ENCODE measurements at places on chromosomes 2 and 18. TPM values are rescaled to one million over a fixed set of nuclear protein-coding genes. Genes with fewer than 3 reads are reported as not detected.

- no peaks in the 10 kb centered on the region for H3K36me3 ChIP-seq
- no peak for DNase-seq
- H3K27ac ChIP-seq, result no peak overlapping the region
- no peak overlapping the region for H3K4me3 ChIP-seq
These were observed 48.6 kb downstream of the GALNT14 start for GRCh38 chr2:31089645-31090044.

DNA sequence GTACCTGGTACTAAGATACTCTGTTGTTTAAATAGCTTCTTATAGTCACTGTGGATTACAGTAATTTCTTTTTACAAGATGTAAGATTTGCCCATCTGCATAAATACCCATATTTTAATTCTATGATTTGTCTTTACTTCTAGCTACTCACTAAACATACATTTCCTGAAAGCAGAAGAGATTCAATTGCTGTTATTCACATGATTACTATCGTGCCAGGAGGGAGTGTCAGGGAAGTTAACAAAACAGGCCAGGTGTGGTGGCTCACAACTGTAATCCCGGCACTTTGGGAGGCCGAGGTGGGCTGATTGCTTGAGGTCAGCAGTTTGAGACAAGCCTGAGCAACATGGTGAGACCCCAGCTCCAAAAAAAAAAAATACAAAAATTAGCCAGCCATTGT lies 33.8 kb downstream of the PRKCE start:
- no peak overlapping the region for H3K27ac ChIP-seq
- no peaks in the 10 kb centered on the region for H3K4me1 ChIP-seq
- no peak overlapping the region for H3K4me3 ChIP-seq
- DNase-seq, result no peak

GRCh38 chr18:26696786-26697185 lies 148.4 kb upstream of the KCTD1 start:
- DNase-seq, result no peak
- H3K27ac ChIP-seq, result no peak overlapping the region
- no peak overlapping the region for H3K4me3 ChIP-seq
- no peaks in the 10 kb centered on the region for H3K4me1 ChIP-seq
- H3K36me3 ChIP-seq, result no peaks in the 10 kb centered on the region
- H3K27me3 ChIP-seq, result no peaks in the 10 kb centered on the region

POTEI gene
- not detected for total RNA-seq

DNA sequence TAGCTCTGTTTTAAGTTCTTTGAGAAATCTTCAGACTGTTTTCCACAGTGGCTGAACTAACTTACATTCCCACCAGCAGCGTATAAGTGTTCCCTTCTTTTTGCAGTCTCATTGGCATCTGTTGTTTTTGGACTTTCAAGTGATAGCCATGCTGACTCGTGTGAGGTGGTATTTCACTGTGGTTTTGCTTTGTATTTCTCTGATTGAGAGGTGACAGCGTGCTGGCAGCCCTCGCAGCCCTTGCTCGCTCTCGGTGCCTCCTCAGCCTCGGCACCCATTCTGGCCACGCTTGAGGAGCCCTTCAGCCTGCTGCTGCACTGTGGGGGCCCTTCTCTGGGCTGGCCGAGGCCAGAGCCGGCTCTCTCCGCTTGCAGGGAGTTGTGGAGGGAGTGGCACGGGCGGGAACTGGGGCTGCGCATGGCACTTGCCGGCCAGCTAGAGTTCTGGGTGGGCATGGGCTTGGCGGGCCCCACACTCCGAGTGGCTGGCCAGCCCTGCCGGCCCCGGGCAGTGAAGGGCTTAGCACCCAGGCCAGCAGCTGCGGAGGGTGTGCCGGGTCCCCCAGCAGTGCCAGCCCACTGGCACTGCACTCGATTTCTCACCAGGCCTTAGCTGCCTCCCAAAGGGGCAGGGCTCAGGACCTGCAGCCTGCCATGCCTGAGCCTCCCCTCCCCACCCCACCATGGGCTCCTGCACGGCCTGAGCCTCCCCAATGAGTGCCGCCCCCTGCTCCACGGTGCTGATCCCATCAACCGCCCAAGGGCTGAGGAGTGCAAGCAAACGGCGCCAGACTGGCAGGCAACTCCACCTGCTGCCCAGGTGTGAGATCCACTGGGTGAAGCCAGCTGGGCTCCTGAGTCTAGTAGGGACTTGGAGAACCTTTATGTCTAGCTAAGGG lies 151.8 kb downstream of the IRS1 start:
- no peaks in the 10 kb centered on the region for H3K27me3 ChIP-seq
- H3K4me3 ChIP-seq, result no peak overlapping the region
- H3K36me3 ChIP-seq, result no peaks in the 10 kb centered on the region
- DNase-seq, result no peak
- H3K27ac ChIP-seq, result no peak overlapping the region

DNA sequence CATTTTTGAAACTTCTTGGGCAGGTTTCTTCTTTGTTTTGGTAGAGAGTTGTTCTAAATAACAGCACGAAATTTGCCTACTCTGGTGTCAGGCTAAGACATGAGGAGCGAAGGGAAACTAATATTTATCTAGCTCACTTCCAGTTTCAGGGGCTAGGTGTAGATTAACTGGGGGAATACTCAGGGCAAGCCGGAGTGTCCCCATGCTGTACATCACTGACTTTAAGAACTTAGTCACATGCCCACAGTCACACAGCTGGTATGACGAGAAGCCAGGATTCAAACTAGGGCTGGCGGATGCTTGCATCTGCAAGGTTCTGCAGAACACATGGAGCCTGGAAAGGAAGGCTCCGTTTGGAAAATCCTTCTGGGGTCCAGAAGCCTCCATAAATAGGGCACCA lies 133.3 kb downstream of the ALPK2 start:
- no peaks in the 10 kb centered on the region for H3K4me1 ChIP-seq
- H3K27me3 ChIP-seq, result no peaks in the 10 kb centered on the region
- no peak for DNase-seq

GRCh38 chr2:184598316-184599053 lies at the start of gene ZNF804A:
ZNF804A (plus strand) TSS chr2:184598529; CDS start chr2:184598960, 431 bp downstream.
- DNase-seq, result peak; percentile 44
- peak within 1 kb of the TSS; percentile 46 for H3K4me3 ChIP-seq
- H3K27ac ChIP-seq, result peak within 1 kb of the TSS; percentile 66
- no peaks in the 10 kb centered on the region for H3K27me3 ChIP-seq

GRCh38 chr18:29164993-29165599 lies 988.2 kb upstream of the CDH2 start:
- H3K27ac ChIP-seq, result no peak overlapping the region
- no peaks in the 10 kb centered on the region for H3K27me3 ChIP-seq
- no peaks in the 10 kb centered on the region for H3K36me3 ChIP-seq
- DNase-seq, result no peak
- H3K4me1 ChIP-seq, result no peaks in the 10 kb centered on the region
- no peak overlapping the region for H3K4me3 ChIP-seq

SCYGR4 gene
- not detected for total RNA-seq

KDM3A gene
- 11.2 TPM for total RNA-seq

CFC1 gene
- not detected for total RNA-seq

- peaks cover 15% of the 10 kb centered on the region for H3K27me3 ChIP-seq
- no peaks in the 10 kb centered on the region for H3K36me3 ChIP-seq
- H3K4me1 ChIP-seq, result peaks cover 13% of the 10 kb centered on the region
- H3K27ac ChIP-seq, result no peak overlapping the region
- no peak for DNase-seq
- H3K4me3 ChIP-seq, result no peak overlapping the region
These were observed 2.1 kb downstream of the RPRM start for GRCh38 chr2:153476491-153476815.

SKA1 gene
- 0.08 TPM for total RNA-seq

GRCh38 chr18:68847219-68847837 lies 49.4 kb downstream of the CCDC102B start:
- H3K36me3 ChIP-seq, result no peaks in the 10 kb centered on the region
- H3K27ac ChIP-seq, result no peak overlapping the region
- H3K4me1 ChIP-seq, result no peaks in the 10 kb centered on the region
- no peak for DNase-seq

DNA sequence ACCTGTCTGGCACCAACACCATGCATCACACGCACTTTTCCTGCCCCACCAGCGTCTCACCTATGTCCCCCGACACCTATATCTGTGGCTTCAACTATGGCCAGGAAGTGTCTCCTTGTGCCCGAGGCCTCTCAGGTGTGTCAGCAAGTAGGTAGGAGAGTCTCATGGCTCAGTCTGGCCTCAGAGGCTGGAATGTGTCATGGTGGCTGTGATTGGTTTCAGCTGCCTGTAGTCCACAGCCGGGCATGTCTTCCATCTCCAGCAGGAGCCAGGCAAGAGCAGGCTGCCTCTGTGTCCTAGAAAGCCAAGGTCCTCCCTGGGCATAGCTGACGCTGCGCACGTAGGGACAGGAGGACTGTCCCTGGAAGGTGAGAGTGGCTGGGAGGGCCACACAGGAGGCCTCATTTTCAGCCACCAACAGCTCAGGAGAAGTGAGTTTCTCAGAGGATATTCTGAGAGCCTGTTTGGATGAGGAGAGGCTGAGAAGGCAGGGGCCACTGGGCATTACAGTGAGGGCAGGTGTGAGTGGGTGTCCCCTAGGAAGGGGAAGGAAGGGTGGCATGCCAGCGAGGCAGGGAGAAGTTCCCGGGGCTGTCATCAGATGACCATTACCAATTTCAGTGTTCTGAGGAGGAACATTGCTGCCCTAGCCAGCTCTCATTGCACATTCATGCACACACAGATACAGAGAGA lies 47.2 kb downstream of the SDC1 start:
- no peaks in the 10 kb centered on the region for H3K36me3 ChIP-seq
- H3K27me3 ChIP-seq, result no peaks in the 10 kb centered on the region
- H3K27ac ChIP-seq, result no peak overlapping the region
- no peak for DNase-seq
- H3K4me1 ChIP-seq, result peaks cover 37% of the 10 kb centered on the region
- no peak overlapping the region for H3K4me3 ChIP-seq

DNA sequence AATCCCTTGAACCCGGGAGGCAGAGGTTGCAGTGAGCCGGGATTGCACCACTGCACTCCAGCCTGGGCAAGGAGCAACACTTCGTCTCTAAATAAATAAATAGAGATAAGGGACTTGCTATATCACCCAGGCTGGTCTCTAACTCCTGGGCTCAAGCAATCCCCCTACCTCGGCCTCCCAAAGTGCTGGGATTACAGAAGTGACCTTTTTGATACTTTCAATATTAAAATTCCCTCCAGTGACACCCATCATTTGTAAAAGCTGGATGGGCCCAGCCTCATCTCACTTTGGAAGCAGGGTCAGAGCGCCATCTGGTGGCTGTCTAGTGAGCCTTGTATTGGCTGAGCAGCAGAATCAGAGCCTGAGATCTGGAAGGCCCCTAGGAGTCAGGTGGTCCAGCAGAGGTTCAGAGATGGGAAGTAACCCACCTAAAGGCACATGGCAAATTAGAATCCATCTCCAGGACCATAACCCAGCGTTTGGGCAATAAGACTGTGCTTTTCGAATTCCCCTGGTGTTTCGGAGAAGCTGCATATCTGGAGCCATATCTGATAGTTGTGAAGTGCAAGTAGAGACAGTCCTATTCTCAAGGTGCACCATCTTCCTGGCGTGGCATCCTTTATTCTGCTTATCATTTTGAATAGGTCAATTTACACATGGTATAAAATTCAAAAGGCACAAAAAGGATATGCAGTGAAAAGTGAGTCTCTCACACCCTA lies 18.3 kb upstream of the SLC35F6 start:
- no peak overlapping the region for H3K4me3 ChIP-seq
- peak; percentile 85 for DNase-seq
- H3K4me1 ChIP-seq, result no peaks in the 10 kb centered on the region
- H3K27ac ChIP-seq, result no peak overlapping the region
- no peaks in the 10 kb centered on the region for H3K36me3 ChIP-seq
- no peaks in the 10 kb centered on the region for H3K27me3 ChIP-seq

DNA sequence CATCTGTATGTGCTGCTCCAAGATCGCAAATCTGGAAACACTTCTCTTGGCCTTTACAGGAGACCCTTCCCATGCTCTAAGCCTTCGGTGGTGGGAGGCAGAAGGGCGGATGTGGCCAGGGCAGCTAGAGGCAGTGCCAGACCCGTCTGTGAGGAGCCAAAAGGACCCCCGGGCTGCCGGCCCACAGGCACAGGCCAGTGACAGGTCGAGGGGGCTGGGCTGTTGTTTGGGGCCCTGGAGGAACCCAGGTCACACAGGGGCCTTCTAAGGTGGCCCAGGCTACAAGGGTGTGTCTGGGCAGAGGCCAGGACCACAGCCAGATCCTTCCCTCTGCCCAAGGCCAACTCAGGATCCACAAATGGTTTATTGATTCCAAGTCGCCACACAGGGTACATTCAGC lies 49.4 kb downstream of the SLC66A2 start:
- DNase-seq, result no peak
- no peak overlapping the region for H3K27ac ChIP-seq
- no peaks in the 10 kb centered on the region for H3K4me1 ChIP-seq
- H3K27me3 ChIP-seq, result no peaks in the 10 kb centered on the region
- no peak overlapping the region for H3K4me3 ChIP-seq
- peaks cover 7% of the 10 kb centered on the region for H3K36me3 ChIP-seq

MAPK4 gene
- under 0.01 TPM for total RNA-seq

VAPA gene
- 114 TPM for total RNA-seq

- no peak for DNase-seq
- no peak overlapping the region for H3K27ac ChIP-seq
- H3K4me3 ChIP-seq, result no peak overlapping the region
- H3K36me3 ChIP-seq, result no peaks in the 10 kb centered on the region
- H3K4me1 ChIP-seq, result no peaks in the 10 kb centered on the region
These were observed 1104.2 kb downstream of the BCL11A start for GRCh38 chr2:59449274-59449673.

- no peak overlapping the region for H3K4me3 ChIP-seq
- no peak overlapping the region for H3K27ac ChIP-seq
- H3K27me3 ChIP-seq, result no peaks in the 10 kb centered on the region
- no peaks in the 10 kb centered on the region for H3K36me3 ChIP-seq
- no peaks in the 10 kb centered on the region for H3K4me1 ChIP-seq
These were observed 64.6 kb downstream of the TGIF1 start for GRCh38 chr18:3514312-3515216.

RNU2-63P gene
- total RNA-seq, result not detected

MYO5B gene
- 5.4 TPM for total RNA-seq

GRCh38 chr2:47196499-47196898 lies 41.4 kb upstream of the STPG4 start:
- H3K27ac ChIP-seq, result no peak overlapping the region
- DNase-seq, result no peak
- H3K4me3 ChIP-seq, result no peak overlapping the region
- no peaks in the 10 kb centered on the region for H3K27me3 ChIP-seq
- H3K4me1 ChIP-seq, result peaks cover 4% of the 10 kb centered on the region

- no peaks in the 10 kb centered on the region for H3K27me3 ChIP-seq
- no peak overlapping the region for H3K27ac ChIP-seq
- H3K4me3 ChIP-seq, result no peak overlapping the region
These were observed 29.9 kb downstream of the ROCK2 start for GRCh38 chr2:11314487-11314886.

DNA sequence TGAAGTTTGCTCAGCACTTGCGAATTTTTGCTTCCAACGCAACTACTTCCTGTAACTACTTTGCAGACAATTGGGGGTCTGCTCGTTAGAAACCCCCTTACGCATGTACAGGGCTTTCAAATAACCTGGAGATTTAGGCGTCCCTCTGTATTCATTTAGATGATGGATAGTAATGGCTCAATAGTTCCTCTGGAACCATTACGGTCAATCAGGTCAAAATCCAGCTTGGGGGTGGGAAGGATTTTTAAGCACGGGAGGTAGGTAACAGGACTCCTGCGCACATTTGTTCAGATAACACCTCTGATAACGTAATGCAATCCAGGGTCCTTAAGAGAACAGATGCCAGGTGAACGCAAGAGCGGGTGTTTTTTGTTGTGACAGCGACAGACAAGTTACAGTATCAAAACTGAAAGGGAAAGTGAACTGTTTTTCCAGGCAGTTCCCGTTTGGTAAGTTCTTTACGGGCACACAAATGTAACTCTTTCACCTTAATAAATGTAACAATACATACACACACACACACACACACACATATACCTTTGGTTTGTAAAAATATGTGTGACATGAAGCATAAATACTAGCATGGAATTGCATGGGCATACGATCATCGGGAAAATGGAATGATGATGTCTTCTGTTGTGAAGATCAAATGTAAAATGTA lies 3.8 kb upstream of the OSR1 start:
- peaks cover 3% of the 10 kb centered on the region for H3K4me1 ChIP-seq
- no peaks in the 10 kb centered on the region for H3K36me3 ChIP-seq
- peak overlapping the region; percentile 67 for H3K4me3 ChIP-seq
- H3K27me3 ChIP-seq, result no peaks in the 10 kb centered on the region
